ENCODE measurements at places on chromosomes 2 and 18. TPM values are rescaled to one million over a fixed set of nuclear protein-coding genes. Genes with fewer than 3 reads are reported as not detected.

PDE11A gene
- 0.56 TPM for total RNA-seq

SPP2 gene
- total RNA-seq: not detected

C1QL2 gene
- not detected for total RNA-seq

VAPA gene
- total RNA-seq: 273 TPM

RAB6C gene
- total RNA-seq: not detected

CFAP65 gene
- total RNA-seq: not detected

SLC38A11 gene
- under 0.01 TPM for total RNA-seq

COL5A2 gene
- 257 TPM for total RNA-seq

ABCG8 gene
- not detected for total RNA-seq

CCDC85A gene
- 2.8 TPM for total RNA-seq

AQP12B gene
- not detected for total RNA-seq

DPP4 gene
- total RNA-seq: 24.2 TPM

ALPI gene
- total RNA-seq: not detected

SOX11 gene
- 4.7 TPM for total RNA-seq

IL18R1 gene
- total RNA-seq: 0.18 TPM

HNRNPLL gene
- 49.2 TPM for total RNA-seq

PLGLB1 gene
- 0.28 TPM for total RNA-seq

LAMA1 gene
- total RNA-seq: 11.4 TPM

UNC80 gene
- total RNA-seq: not detected

CXCR1 gene
- total RNA-seq: not detected

ITPRIPL1 gene
- 1.4 TPM for total RNA-seq

TFCP2L1 gene
- total RNA-seq: not detected

TIA1 gene
- 103 TPM for total RNA-seq

LOXHD1 gene
- total RNA-seq: not detected

HTR2B gene
- total RNA-seq: 0.72 TPM

PLEK gene
- total RNA-seq: under 0.01 TPM

HOXD11 gene
- total RNA-seq: not detected

MRPL19 gene
- 48.0 TPM for total RNA-seq

SULT1C2 gene
- not detected for total RNA-seq

IL36A gene
- not detected for total RNA-seq

ANTXR1 gene
- 29.2 TPM for total RNA-seq
